ENCODE measurements at places on chromosomes 2 and 18.

- DNase-seq, result no peak
These were observed 110.5 kb upstream of the SCG2 start for GRCh38 chr2:223712642-223713041.

GRCh38 chr18:10851824-10852319 lies 297.5 kb downstream of the PIEZO2 start:
- no peak for DNase-seq

- DNase-seq, result no peak
These were observed 312.2 kb upstream of the SMIM21 start for GRCh38 chr18:75739682-75740081.

DNA sequence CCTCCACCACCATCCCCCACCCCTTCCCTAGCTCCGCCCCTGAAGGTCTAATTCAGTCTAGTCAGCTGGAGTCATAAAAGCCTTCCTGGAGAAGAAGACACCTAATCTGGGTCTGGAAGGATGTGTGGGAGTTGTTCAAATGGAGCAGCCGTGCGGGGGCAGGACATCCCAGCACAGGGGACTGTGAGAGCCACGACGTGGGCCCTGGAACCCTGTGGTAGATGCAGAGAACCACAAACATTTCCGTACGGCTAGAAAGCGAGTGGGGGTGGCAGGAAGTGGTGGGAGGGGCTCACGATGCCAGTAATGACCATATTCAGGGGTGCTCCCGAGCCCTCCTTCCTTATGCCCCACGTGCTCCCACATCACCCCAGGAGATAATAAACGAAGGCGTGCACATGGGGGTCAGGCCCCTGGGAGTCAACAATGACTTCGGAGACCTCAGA lies 20.9 kb upstream of the COL6A3 start:
- no peak for DNase-seq

DNA sequence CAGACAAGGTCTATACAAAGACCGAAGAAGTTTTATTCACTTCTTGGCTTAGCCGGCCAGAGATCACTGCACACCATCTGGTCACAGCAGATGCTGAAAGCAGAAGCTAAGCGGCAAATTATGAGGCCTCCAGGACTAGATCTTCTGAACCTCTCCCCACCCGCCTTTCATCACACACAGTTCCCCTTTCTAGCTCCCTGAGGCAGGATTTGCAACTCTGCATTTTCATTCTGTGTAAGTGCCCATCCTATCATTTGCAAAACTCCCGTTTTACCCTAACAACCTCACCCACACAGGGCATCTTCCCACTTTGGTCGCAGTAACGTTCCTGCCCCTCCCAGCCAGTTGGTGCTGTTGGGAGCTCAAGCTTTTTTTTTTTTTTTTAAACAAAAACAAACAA lies 3.1 kb upstream of the MOB1A start:
- no peak for DNase-seq

DNA sequence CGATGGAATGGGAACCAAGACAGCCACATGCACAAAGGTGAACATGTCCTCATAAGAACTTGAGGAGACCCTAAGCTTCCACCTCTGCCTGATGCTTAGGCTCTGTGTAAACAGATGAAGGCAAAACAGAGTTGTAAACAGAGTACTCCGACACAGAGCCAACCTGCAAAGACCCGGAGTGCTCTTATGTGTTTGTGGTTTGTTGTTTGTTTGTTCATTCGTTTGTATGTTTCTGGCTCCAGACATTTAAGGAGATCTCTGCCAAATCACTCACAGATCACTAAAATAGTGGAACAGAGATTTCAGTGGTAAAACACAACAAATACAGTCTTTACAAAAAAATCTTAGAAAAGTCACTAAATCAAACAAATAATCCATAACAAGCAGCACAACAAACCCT lies 294.9 kb downstream of the EIPR1 start:
- DNase-seq, result no peak
